ENCODE measurements at places on chromosomes 3 and 15.

DNA sequence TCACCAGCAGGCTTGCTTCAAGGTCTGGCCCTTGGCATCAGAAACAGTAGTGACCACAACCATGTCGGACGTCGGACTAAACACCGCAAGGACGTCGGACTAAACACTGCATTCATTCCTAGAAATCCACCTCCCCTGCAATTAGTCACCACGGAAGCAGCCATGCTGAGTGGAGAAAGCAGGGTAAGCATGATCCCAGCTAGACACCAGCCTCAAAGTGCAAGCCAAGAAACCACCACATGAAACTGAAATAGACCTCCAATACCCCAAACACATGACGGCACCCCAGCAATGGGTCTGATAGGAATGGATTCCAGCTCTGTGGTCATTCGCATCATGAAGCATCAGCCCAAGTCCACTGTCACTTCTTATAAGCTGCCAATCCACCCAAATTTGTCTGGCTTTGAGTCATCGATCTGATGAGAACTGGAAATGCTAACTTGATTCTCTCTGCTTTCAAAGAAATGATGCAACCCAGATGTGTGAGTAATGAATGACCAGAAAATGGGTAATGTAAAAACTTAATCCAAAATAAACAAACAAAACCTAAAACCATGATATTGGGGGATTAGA lies 348.3 kb upstream of the TMCO5A start:
- no peak for DNase-seq

DNA sequence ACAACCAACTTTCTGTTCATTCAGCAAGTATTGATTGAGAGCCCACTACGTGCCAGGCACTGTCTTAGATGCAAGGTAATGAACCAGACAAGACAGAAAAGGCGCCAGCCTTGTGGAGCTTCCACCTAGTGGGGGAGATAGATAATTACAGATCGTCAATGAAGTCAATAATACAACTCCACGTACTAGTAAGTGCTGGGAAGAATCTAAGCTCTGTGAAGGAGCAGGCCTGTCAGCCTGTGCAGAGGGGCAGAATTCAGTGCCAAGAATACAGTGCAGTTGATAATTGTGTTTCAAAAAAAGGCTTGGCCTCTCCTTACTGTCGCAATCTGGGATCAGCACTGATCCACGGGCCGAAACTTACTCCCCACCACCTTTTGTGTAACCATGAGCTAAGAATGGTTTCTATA lies 186.3 kb downstream of the FEZF2 start:
- no peak for DNase-seq

DNA sequence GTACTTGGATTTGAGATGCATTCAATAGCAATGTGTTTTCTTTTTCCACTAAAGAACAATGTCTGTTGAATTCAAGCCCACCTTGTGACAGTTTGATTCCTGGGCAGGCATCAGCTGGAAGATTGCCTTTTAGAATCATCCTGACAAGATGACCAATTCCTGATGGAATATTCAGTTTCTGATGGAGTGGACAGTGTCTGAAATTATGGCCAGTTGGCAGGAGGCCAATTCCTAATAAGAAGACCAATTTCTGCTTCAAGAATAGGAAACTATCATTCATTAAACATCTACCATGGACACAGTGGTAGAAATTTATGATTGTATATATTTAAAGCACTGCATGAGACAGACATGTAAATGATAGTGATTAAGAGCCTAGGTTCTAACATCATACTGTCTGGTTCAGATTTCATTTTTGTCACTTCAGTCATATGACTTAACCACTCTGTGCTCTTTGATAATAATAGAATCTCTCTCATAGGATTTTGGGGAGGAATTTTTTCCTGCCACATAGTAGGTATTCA lies 133.6 kb downstream of the CLSTN2 start:
- DNase-seq: no peak

DNA sequence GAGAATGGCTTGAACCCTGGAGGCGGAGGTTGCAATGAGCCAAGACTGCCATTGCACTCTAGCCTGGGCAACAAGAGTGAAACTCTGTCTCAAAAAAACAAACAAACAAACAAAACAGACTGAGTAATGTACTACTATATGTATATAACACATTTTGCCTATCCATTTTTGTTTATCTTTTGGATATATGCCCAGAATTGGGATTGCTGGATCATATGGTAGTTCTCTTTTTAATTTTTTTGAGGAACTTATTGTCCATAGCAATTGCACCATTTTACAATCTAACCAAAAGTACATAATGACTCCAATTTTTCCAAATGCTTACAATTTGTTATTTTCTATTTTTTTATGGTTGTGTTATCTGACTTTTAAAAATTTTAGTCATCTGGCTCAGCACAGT lies 47.3 kb downstream of the GMPS start:
- DNase-seq: no peak

DNA sequence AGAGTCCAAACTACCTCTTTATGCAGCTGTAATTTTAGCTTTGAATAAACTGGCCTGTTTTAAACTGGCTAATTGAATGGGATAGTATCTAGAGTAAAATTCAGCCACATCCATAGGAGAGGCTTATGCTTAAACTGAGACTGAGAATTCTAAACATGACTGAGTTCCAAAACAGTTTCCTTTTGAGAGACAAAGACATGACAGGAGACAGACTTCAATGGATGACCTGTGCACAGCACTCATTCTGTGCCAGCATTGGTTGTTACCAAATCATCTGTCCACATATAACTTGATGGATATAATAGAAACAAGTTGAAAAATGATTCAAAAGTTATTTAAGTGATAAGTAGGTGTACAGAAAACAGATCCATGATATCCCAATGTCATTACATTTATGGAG lies 20.9 kb downstream of the IL12A start:
- DNase-seq: no peak

GRCh38 chr15:60255390-60255789 lies 142.4 kb downstream of the ANXA2 start:
- DNase-seq: no peak

- no peak for DNase-seq
Measured at GRCh38 chr3:178845420-178846118, 226.0 kb downstream of the ZMAT3 start.

GRCh38 chr3:167941234-167941995 lies 154.3 kb downstream of the GOLIM4 start:
- no peak for DNase-seq

GRCh38 chr15:91156175-91156726 lies 56.2 kb downstream of the SV2B start:
- DNase-seq: no peak

GRCh38 chr15:54839379-54839778 lies 357.4 kb downstream of the RSL24D1 start:
- DNase-seq: no peak

- no peak for DNase-seq
Measured at GRCh38 chr15:41506796-41507341, 6.8 kb downstream of the LTK start.

DNA sequence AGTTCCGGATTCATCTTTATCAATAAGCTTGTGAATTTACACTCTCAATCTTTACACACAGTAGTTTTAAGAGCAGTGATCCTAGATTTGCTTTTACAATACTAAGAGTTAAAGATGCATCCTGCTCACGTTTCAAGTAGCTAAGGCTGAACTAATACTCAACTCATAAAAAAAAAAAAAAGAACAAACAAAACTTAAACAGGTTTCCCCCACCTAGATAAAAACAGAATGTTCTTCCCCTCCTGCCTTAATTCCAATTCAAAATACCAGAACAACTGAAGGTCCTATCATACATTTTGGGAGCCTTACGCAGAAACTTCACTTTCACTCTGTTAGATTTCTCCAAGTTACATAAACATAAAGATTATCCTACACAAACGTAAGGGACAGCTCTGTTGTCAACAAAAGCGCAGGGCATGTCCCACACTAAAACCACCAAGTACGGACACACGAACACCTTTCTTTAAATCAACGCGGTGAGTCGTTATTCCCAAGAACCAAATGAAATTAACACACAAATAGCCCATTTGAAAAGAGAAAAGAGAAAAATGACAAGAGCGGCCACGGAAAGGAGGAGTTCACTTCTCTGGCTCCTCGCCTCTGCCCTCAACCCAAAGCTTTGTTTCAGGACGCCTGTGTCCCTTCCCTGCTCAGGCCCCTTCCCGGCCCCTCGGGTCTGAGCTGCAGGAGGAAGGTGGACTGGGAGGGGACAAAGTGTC lies 941 bp downstream of the CBLB start:
- DNase-seq: no peak

- DNase-seq: no peak
Measured at GRCh38 chr3:16106050-16106449, 68.4 kb upstream of the GALNT15 start.

- DNase-seq: no peak
Measured at GRCh38 chr3:136651581-136651980, 100.6 kb downstream of the STAG1 start.

GRCh38 chr15:66151809-66152208 lies 101.7 kb downstream of the MEGF11 start:
- DNase-seq: no peak
